ENCODE measurements at places on chromosomes 7 and 10.

DNA sequence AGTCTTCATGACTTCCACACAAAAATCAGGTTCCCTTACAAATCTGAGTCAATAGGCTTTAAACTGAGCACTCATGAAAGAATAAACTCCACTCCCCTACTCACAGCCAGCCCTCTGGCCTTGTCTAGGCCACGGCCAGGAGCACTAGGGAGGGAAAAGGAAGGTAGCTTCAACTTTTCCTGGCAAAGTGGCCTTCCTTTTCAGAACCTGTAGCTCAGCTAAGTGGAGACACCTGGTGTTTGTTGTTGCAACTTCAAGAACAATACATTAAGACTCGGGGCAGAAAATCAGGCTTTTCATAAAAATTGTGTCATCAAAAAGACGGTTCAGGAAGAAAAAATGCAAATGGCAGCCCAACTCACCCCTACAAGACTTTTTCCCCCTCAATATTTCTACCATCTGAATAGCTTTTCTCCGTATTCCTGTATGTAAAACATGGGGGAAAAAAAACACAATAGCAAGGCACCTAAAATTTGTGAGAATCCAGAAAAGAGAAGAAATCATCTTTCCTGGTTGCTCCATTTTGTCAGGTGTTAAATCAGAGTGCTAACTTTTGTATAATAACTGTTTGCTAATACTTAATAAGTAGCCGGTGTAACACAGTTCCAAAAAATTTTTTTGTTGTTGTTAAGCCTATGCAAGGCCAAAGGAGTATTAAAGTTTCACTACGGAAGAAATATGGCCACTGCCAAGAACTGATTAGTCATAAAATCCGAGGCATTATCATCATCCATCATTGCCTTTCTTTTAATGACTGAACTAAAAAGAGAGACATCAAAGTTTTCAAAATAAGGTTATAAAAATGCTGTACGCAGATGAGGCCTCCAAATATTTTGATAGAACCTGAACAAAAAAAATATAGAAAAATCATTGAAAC lies 66.2 kb upstream of the ARID5B start:
- DNase-seq = no peak

DNA sequence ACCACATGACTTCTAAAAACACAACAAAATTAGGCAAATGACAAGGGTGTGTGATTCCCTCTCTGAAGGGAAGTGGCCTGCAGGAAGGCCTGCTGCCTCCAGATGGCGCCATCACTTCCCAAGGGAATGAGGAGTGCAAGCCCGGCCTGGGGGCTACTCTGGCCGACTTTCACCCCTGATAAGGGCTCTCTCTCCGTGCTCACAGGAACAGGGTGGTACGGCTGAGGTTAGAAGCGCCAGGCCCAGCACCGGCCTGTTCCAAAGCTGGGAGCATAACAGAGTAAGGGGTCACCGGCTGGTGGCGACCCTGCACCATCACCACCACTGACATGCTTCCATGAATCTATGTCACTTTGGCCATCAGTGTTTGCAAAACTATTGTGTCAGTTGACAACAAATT lies 13.1 kb downstream of the RBP3 start:
- DNase-seq = peak; percentile 22

- no peak for DNase-seq
Observed at GRCh38 chr10:74047304-74047703, 49.4 kb downstream of the VCL start.

GRCh38 chr10:11870461-11870780 lies 47.3 kb downstream of the PROSER2 start:
- DNase-seq = no peak

DNA sequence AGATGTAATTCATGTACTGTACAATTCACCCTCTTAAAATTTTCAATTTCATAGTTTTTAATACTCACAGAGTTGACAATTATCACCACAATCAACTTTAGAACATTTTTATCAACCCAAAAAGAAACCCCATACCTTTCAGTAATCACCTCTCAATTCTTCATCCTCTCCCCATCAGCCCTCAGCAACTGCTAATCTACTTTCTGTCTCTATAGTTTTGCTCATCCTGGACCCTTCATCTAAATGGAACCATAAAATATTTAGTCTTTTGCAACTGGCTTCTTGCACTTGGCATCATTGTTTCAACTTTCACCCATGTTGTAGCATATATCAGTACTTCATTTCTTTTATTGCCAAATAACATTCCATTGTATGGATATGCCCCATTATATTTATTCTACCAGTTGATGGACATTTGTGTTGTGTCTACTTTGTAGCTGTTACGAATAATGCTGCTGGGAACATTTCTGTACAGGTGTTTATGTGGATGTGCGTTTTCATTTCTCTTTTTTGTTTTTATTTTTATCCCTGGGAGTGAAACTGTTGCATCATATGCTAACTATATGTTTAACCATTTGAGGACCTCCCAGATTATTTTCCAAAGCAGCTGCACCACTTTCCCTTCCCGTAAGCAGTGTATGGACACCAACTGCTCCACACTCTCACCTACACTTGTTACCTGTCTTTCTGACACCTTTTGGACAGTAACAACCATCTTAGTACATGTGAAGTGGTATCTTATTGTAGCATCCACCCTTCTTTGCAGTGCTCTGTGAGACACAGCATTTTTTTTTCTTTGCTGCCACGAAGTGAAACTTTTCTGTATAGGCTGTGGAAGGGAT lies 65.4 kb upstream of the APBB1IP start:
- no peak for DNase-seq

DNA sequence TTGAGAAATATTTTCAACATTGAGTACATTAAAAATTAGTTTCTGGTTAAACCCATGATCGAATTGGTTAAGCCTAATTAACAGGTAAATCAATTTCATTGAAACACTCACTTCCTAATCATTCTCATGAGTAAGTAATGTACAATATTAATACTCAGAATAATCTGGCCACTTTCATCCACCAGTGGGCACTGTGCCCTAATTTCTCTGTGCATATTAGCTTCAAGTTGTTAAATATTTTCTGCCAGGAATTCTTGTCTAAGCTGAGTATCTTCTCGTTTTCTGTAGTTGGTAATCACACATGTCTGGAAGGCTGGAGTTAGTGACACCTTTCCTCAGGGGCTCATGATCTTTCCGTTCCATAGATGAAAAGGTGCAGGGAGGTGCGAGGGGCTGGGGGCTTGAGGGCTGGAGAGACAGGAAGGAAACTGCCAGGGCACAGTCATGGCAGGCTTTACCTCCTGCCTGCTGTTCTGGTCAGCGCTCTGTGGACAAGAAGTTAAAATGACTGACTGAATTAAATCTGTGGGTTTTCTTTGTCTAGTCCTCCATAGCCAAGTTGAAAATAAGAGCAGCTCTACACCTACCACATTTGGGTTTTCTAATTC lies 71.9 kb downstream of the WIPF3 start:
- no peak for DNase-seq

GRCh38 chr7:82701949-82702348 lies 258.4 kb upstream of the CACNA2D1 start:
- DNase-seq = no peak

GRCh38 chr10:55820071-55820470 lies 541.0 kb downstream of the ZWINT start:
- DNase-seq = no peak

GRCh38 chr10:86759073-86759672 lies 2.8 kb downstream of the BMPR1A start:
- no peak for DNase-seq

GRCh38 chr10:122468307-122468925 lies 7.1 kb downstream of the HTRA1 start:
- no peak for DNase-seq

GRCh38 chr7:16205466-16205865 lies 215.9 kb downstream of the CRPPA start:
- DNase-seq = no peak

DNA sequence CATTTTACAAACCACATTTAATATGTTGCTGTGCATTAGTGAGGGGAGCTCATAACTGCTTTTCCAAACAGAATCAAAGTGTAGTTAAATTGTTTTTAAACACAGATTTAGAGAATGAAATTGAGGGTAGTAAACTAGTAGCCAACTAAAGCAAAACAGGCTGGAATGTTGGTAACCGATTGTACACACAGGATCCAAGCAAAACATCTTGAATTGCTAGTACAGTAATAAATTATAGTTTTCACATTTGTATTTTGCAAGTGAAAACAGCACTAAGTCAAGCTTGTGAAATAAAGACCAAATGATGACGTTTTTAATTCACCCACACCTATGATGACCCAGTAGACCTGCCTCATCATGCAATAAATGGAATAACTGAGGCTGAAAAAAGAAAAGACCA lies 198.3 kb downstream of the HDAC9 start:
- DNase-seq = no peak

DNA sequence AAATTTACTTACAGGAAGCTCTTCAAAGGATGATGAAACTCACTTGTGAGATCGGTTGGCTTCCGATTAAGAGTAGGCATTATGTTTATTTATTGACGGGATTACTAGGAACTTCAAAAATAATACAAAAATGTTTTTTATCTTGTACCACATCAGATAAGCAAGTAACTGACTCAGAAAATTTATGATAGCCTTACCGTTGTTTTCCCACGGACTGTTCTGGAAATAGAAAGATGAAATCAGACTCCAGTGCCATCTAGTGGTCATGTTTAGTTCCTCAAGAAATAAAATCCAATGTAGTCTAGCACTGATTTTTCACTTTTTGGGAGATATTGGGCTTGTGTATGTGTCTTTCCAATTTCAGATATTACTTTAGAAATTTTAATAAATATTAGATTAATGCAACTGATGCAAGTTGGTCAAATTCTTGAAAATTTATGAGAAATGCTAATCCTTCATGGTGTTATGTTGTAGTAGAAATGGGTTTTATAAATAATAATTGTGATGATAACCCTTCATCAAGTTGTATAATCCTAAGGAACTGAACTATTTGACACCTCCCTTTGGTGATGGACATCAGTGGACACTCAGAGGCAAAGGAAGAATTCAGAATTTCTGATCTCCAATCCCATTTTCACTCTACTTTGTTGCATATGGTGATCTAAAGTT lies 168.8 kb downstream of the TMEM26 start:
- peak; percentile 69 for DNase-seq

GRCh38 chr7:139949629-139950028 lies 113.1 kb downstream of the PARP12 start:
- DNase-seq = no peak

GRCh38 chr7:1818575-1819258 lies 148.6 kb downstream of the ELFN1 start:
- no peak for DNase-seq

DNA sequence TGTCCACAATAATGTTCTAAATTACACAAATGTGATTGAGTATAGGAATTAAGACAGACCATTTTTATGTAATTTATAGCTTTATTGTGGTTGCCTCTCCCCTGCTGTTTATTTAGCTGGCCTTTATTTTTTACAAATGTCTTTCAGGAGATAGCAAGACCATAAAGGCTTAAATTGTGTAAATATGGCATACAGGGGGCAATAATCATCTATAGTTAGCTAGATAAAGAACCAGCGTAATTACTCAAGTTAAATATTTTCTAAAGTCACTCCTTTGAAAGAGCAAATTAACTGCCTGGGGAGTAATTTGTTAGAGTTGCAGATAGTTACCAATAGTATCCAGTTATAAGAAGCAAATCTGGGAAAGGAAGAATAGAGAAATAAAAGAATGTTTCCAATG lies at the start of gene MALRD1:
Gene MALRD1, plus strand, starts transcription at position 313 of the 400 bp plus-strand sequence. CDS start 138 bp downstream, outside the sequence.
- no peak for DNase-seq

DNA sequence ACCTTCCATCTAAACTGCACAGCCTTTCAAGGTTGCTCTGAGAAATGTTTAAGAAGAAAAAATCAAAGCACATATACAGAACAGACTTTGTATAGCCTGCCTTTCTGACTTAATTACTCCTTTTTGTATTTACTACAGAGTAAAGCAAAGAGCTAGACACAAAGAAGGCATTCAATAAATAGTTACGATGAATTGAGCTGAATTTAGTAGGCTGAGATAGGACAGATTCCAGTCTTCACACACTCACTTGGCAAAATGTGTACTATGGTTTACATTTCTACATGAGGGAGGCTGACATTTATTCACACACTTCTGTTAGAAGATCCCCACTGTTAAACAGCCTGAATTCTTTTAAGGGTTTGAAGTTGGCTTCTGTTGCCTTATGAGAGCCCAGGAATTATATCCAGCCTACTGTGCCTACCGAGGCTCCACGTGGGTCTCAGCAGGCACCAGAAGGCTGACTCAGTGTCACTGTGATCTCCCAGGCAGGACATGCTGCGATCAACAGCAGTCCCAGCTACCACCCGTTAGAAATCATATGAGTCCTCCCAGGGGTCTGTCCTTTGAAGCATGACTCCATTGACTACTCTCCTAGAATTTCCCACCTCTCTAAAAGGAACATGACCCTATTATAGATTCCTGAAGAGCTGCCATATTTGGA lies 24.5 kb upstream of the SLC25A13 start:
- DNase-seq = no peak
